Temporal lobe (tissue), 4 donors: ENCODE measurements at places on chromosomes 4 and X. TPM values are rescaled to one million over a fixed set of nuclear protein-coding genes. Genes with fewer than 3 reads are reported as not detected.

Gene FLNA
- total RNA-seq, result 88.8 TPM

Gene BEX1
- 99.8 TPM for total RNA-seq

Gene CLDN34
- total RNA-seq, result not detected

Gene AVPR2
- total RNA-seq, result not detected

Gene DMRTC1B
- total RNA-seq, result 0.49 TPM

Gene AFF1
- 5.7 TPM for total RNA-seq

Gene ALB
- total RNA-seq, result 0.49 TPM

Gene PRSS12
- total RNA-seq, result 43.3 TPM

Gene TMA16
- total RNA-seq, result 13.3 TPM

Gene MND1
- total RNA-seq, result 5.7 TPM

Gene XAGE2
- not detected for total RNA-seq

Gene SPIN2B
- total RNA-seq, result 6.6 TPM

Gene EVC2
- total RNA-seq, result 1.2 TPM

Gene GABRE
- total RNA-seq, result 1.2 TPM

Gene PTPN13
- total RNA-seq, result 50.4 TPM

Gene GDPD2
- total RNA-seq, result 3.9 TPM

Gene RASSF6
- total RNA-seq, result under 0.01 TPM

Gene CSAG2
- total RNA-seq, result not detected

Gene SLC6A14
- not detected for total RNA-seq
